ENCODE measurements at places on chromosomes 4 and X.

DNA sequence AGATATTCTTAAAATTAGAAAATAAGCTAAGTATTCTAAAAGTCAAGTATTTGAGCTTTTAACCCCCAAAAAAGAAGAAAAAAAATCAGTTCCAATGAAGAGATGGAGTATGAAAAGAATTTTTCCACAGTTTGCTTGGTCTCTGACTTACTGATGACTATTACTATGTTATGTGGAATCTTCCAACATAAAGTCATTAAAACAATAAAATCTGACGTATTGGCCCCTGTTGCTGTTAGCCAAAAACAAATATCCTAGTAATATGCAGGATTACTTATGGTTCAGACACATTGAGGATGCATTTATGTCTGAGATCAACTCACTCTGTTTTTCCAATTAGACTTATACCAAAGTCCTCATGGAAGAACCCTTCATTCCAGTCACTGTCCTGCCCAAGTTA is 517.2 kb upstream of the ADGRL3 start:
- DNase-seq = no peak

- DNase-seq = no peak
Observed at GRCh38 chrX:16745659-16746058, 26.2 kb downstream of the SYAP1 start.

- no peak for DNase-seq
Observed at GRCh38 chrX:115233497-115234455, at the start of gene LRCH2. LRCH2 (minus strand) TSS chrX:115234096; CDS start chrX:115234041, 55 bp downstream.

DNA sequence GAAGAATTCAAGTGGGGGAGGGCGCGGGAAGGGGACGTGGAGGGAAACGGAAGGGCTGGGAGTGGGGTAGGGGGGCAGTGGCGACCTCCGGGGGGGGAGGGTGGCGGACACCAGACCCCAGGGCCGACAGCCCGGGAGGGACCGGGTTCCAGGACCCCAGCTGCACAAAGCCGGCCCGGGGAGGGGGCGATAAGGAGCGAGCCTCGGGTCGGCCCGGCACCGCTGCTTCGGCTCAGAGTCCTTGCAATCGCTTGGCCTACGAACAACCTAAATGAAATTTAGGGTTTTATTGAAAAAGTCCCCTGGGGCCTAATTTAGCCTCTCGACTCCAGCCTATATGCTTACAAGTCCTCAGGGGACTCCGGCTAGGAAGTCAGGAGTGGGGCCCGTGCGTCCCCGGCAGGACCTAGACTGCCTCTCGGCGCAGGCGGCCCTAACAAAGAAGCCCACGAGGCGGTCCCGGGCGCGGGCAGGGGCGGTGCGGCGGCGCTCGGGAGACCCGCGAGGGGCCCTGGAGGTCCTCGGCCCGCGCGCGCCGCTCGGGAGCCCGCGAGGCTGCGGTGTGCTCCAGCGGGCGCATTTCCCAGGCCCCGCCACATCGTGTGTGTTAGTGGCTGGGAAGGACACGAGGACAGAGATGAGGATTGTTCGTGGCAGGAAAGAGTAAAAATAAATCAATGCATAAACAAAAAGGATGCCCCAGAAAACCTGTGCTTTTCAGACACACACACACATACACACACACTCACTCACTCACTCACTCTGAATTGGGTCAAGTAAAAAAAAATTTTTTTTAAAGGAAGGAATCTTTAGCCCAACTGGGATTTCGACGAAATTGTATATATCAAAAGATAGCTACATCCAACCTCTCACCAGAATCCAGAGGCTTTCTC is 70.0 kb downstream of the MGST2 start:
- peak; percentile 18 for DNase-seq

- DNase-seq = no peak
Observed at GRCh38 chrX:153667281-153667955, 6.2 kb downstream of the PNCK start.

DNA sequence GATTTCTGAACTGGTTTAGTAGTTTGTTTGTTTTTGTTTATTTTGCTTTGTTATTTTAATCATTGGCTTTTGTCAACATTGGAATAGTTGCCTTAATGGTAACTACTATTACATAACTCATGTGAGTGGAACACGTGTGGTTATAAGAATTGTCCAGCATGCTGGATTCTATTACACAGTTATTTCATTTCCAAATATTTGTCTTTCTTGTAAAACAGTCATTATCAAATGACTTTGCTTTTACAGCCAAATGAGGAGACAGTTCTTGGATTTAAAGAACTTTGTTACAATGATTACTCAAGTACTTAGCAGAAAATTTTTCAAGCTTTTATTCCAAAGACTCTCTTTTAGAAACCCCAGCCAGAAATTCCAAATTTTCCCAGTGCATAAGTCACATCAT is 516.1 kb upstream of the MAGEB2 start:
- DNase-seq = no peak

DNA sequence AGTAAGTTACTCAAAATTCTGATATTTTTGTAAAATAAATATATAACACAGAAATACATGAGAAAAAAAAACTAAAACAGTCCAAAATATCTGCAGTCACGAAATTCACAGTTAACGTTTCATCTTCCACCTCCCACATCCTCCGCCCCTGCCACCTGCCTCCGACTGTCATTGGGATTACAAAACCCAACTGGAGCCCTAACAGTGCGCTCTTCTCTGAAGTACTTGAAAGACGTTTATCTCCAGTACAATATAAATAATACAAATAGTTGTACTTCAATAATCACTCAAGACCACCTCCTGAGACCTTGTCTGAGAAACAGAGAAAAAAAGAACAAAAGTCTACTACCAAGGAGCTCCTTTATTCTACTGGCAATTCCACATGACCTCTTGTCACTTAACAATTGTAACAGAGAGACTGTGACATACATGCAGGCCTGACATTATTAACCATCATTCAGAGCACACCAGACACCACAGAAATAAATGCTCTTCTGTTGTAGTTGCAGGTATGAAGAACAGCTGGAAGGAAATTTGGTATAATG is 280.6 kb downstream of the PPP3CA start:
- no peak for DNase-seq

GRCh38 chrX:10052906-10053625 is 85.9 kb downstream of the CLDN34 start:
- DNase-seq = no peak

DNA sequence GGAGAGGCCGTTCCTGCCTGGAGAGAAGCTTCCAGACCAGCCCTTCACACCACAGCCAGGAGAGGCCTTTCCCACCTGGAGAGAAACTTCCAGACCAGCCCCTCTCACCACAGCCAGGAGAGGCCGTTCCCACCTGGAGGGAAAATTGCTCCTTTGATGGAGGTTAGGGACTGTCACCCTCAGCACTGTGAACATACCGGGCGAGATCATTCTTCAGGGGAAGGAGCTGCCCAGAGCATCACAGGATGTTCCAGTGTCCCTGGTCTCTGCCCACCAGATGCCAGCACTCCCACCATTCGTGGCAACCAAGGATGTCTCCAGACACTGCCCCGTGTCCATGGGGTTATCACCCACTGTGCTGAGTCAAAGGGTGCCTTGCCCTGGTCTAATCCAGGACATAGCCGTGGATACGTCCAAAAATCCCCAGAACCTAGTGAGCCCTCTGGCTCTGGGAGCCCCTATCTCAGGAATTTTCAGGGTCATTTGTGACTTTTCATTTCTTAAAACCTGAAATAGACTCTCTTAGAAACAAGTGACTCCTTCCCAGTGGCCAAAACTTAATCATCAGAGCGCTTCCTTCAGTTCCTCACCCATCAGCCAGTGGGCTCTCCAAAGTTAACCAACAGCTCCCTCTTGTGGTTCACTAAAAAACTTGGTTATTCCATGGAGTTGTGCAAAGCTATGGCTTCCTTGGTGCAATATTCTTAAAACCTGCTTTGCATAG is 80.2 kb downstream of the CRMP1 start:
- no peak for DNase-seq

GRCh38 chr4:128107766-128108165 is 46.7 kb downstream of the LARP1B start:
- DNase-seq = no peak

DNA sequence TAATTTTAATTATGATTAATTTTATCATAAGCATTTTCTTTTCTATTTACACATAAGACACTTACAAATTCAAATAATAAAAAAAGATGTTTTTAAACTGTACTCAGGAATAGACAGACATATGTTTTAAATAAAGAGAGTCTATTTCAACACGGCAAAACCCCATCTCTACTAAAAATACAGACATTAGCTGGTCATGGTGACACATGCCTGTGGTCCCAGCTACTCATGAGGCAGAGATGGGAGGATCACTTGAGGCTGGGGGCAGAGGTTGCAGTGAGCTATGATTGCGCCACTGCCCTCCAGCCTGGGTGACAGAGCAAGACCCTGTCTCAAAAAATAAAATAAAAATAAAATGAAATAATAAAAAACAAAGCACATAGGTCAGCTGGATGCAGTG is 14.8 kb downstream of the FAM9B start:
- no peak for DNase-seq

- no peak for DNase-seq
Observed at GRCh38 chrX:22634751-22635150, 362.0 kb downstream of the CBLL2 start.

- DNase-seq = no peak
Observed at GRCh38 chr4:127284236-127284635, 348.5 kb upstream of the INTU start.

GRCh38 chr4:158094413-158095134 is 78.3 kb downstream of the GASK1B start:
- no peak for DNase-seq

- DNase-seq = peak; percentile 15
Observed at GRCh38 chr4:20395160-20395773, 143.6 kb downstream of the SLIT2 start.

DNA sequence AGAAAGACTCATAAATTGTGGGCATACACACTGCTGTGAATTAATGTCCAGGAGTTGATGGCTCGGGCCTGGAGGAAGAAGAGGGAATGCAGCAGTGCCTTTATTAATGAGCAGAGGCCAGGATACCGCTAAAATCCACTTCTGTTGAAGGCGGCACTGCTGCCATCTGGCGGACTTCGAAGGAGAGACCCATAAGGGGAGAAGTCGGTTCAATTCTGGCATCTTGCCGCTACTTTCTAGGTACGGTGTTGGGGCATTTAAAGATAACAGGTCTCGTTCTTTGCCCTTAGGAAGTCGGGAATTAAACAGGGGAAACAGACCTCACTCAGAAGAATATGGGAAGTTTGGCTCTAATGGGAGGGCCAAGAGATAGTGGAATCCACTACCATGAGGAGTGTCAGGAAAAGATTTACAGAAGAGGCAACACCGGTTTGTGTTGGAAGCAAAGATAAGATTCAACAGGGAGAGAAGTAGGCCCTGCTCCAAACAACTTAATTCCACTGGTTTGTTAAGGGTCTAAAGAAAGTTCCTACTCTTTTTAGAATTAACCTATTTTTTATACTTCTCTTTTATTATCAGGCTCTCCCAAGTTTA is 133.6 kb upstream of the GIMD1 start:
- DNase-seq = peak; percentile 41

- no peak for DNase-seq
Observed at GRCh38 chrX:44099366-44099765, 126.2 kb upstream of the NDP start.

DNA sequence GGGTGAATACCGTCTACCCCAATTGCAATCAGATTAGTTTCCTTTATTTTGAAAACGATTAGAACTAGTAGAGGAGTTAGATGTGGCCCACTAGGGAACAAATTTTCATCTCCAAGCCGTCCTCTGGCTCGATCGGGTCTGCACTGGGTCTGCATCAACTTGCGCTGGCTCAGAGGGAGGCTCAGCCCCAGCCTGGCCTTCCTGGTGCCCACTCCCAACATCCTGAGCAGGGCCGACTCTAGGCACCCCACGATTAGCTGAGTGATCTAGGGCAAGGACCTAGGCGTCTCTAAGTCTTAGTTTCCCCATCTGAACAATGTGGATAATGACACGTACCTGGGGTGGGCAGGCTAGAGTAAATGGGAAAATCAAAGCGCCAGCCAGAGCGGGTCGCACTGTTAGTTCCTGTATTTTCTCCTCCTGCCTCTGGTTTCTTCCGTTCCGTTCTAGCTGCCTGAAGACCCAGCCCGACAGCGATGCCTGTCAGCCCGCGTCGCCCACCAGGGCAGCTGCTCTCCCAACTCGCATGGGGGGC is 7.7 kb upstream of the HAND2 start:
- no peak for DNase-seq

- no peak for DNase-seq
Observed at GRCh38 chrX:69130439-69130838, 34.8 kb downstream of the PJA1 start.

All from activated naive CD8-positive, alpha-beta T cell treated with anti-CD3 and anti-CD28 coated beads, Interleukin-2, amount 50 U/mL, for 24 hours (primary cell).